ENCODE measurements at places on chromosomes 3 and 15. TPM values are rescaled to one million over a fixed set of nuclear protein-coding genes. Genes with fewer than 3 reads are reported as not detected.

- DNase-seq: no peak
Measured at GRCh38 chr15:30865257-30865656, 38.5 kb upstream of the FAN1 start.

DNA sequence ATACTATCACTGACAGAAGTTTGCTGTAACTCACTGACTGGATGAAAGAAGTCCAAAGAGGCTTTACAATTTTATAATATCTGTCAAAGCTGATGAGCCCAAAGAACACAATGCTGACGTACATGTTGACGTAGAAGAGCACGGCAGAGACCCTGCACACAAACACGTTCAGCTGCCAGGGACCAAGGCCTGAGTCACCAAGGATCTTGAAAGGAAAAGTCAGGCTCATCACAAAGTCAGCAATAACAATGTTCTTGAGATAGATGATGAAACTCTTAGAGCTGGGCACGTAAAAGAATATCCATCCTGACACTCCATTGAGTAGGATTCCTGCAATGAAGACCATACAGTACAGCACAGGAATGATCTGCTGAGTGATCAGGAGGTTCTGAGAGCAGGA lies 10.9 kb upstream of the GPR171 start:
- no peak for DNase-seq

- peak; percentile 94 for DNase-seq
Measured at GRCh38 chr3:186241910-186242821, 119.9 kb downstream of the DGKG start.

- DNase-seq: no peak
Measured at GRCh38 chr3:33886015-33886414, 87.6 kb downstream of the PDCD6IP start.

- no peak for DNase-seq
Measured at GRCh38 chr3:186790261-186790981, 7.0 kb downstream of the EIF4A2 start.

DNA sequence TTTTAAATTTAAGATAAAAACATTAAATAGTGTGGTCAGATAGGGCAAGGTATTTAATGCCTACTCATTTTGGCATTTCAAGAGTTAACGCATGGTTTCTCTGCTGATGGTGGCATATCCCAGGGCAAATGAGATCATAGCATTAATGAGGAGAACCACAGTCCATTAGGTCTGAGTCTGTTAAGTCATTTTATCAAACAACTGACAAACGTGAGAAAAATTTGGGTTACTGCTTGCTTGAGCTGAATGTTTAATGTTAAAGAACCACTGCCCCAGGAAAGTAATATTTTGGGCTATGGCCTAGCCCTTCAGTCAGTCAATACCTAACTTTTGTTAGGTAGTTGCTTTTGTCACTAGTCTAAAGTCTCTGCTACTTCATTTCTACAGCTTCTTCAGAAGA lies 37.9 kb upstream of the SLC2A2 start:
- DNase-seq: peak; percentile 90

DNA sequence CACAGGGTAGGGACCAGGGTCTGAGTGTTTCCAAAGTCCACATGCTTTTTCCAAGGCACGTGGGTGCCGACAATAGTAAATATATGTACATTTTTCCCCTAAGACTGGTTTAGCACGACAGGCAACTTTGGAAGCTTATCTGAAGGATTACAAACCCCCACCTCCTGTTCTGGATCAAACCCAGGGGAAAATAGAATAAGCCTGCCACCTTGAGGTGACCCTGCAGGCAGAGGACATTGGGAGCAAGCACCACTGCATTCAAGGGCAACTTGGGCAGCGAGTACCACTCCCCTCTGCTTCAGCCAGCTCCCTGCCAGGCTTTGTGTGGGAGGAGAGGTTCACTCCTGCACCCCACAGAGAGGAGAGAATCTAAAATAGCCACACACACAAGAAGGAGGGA lies 44.8 kb downstream of the KBTBD12 start:
- DNase-seq: peak; percentile 11

DNA sequence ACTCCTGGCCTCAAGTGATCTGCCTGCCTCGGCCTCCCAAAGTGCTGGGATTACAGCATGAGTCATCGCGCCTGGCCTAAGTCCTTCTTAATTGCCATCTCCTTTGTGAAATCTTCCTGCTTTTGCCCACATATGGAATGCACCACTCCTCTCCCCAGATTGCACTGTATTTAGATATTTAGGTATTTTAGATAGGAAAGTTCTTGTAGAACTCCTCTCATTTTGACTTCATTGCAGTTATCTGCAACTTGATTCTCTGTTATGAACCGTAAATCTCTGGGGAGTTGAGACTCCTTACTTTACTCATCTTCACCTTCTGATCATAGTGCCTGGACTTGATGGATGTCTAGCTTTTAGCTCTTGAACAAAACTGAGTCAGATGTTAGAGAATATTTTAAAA lies 150.7 kb downstream of the AKAP13 start:
- no peak for DNase-seq

DNA sequence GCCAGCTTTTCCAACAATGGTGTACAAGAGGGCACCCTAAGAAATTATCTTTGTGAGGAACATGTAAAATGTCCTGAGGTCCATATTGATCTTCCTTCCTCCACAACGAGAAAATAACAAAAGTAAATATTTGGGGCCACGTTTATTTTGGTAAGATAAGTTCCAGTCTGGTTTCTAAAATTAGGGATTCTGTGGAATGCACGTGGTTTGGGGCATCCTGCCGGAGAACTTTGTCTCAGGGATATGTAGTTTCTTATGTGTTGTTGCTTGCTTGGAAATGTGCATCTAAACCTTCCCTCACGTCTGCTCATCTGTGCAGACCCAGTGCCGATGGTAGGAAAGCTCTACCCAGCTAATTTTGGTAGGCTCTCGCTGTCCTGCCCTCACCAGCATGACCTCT lies 62.8 kb downstream of the CTDSPL start:
- no peak for DNase-seq

DNA sequence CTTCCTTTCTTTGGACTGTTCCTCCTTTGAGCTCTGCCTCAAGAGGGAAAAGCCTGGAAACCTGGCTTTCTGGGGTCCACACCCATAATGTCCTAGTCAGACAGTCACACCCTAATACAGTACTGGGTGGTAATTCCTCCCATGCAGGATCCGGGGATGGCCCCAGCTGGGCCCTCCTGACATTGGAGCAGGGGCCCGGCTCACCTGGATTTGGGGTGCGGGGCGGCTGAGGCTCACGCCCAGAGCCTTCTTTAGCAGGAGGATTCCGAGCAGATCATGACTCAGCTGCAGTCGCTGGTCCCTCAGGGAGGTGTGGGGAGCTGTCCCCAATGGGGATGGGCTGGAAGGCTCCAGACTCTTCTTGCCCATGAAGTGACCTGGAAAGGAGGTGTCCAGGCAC lies 1.0 kb downstream of the NMB start:
- no peak for DNase-seq

- DNase-seq: no peak
Measured at GRCh38 chr3:126151562-126152302, 28.7 kb downstream of the ALDH1L1 start.

DNA sequence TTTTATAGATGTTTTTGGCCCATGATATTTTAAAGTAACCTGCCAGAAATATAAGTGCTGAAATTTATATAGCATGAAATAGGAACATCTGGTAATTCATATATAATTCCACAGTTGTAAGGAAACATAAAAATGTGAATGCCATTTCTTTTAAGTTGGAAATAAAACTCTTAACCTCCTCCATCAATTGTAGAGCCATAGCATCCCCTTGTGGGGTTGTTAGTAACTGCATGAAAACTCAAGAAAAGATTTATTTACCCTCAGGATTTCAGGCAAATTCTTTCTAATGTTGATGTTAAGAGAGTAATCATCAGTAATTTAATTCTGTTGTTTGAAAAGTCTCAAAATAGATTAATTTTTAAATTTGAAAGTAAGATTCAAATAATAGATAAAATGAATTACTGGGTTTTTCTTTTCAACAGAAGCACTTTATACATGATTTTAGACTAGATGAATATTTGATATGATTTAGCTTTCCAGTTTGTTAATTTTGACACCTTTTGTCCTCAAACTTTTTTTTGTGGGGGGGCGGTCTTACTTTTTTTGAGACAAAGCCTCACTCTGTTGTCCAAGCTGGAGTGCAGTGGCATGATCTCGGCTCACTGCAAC lies 74.7 kb downstream of the RASA2 start:
- peak; percentile 45 for DNase-seq

DNA sequence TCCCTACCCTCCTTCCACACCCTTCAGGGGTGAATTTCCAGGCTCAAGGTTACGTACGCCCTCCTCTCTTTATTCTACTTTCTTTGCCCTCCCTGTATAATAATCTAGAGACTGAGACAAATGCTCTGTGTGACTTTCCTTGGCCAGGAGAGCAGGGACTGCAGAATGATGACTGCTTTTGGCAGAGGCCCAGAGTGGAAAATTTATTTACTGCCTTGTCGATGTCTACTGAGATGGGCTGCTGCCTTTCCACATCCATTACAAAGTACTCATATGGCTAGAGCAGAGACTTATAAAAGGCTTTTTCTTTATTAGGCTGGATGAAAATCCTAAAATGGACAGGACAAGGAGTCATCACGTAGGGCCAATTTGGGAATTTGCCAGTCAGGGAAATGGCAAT lies 576.2 kb downstream of the TUSC7 start:
- no peak for DNase-seq

GRCh38 chr3:165393461-165393860 lies 197.3 kb upstream of the SLITRK3 start:
- DNase-seq: no peak

GRCh38 chr15:58555162-58556027 lies 123.6 kb downstream of the LIPC start:
- no peak for DNase-seq

DNA sequence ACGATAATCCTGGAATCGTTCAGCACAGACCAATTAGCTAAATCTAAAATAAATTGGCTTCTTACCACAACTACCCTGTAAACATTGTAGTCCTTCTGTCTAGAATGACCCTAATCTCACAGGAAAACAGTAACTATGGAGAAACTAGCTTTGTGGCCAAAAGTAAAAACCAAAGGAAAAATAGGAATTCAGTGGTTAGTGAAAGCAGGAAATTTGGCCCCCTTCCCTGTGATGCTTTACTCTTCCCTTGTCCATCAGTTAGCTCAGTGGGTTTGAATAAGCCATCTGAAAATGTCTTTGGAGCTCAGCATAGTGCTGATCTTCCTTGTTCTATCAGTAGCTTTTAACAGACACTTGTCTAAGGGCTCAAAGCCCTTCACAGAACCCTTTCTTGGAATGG lies 1.6 kb downstream of the NMD3 start:
- no peak for DNase-seq

- DNase-seq: no peak
Measured at GRCh38 chr3:14481018-14481645, 59.0 kb downstream of the GRIP2 start.

DNA sequence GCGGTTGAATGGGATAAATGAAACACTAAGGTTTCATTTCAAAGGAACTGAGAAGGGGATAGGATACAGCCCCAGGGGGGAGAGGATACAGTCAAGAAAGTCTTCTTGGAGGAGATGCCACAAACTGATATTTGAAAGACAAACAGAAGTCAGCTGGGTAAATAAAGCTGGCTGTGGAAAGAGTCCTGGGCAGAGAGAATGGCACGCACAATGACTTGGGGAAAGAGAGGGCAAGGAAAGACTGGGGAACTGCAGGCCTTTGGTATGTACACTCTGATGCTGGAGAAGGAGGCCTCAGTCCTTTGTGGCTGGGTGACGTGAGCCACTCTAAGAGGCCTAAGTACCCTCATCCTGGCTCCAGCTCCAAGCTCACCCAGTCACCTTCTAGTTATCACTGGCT lies 45.2 kb upstream of the LMCD1 start:
- no peak for DNase-seq

- peak; percentile 16 for DNase-seq
Measured at GRCh38 chr3:48426944-48427629, 2.8 kb downstream of the PLXNB1 start.

- DNase-seq: peak; percentile 93
Measured at GRCh38 chr15:90291679-90292356, 26.3 kb downstream of the NGRN start.

DNA sequence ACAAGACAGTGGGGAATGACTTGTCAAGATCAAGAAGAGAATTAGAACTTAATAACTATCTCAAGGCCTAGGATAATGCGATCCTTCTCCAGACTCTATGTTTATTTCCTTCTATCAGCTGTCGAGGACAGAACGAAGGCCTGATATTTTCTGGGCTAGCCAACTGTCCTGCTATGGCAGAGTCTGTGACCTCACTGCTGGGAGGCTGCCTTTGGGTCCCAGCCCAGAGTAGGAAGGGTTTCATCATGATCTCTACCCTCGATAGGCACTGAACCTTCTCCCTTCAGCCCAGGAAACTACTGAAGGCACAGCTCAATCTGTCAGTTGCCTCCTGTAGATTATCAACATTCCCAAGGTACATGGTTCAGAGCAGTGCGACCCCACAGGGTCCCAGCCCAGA lies 237.2 kb downstream of the ATP8B4 start:
- no peak for DNase-seq

DNA sequence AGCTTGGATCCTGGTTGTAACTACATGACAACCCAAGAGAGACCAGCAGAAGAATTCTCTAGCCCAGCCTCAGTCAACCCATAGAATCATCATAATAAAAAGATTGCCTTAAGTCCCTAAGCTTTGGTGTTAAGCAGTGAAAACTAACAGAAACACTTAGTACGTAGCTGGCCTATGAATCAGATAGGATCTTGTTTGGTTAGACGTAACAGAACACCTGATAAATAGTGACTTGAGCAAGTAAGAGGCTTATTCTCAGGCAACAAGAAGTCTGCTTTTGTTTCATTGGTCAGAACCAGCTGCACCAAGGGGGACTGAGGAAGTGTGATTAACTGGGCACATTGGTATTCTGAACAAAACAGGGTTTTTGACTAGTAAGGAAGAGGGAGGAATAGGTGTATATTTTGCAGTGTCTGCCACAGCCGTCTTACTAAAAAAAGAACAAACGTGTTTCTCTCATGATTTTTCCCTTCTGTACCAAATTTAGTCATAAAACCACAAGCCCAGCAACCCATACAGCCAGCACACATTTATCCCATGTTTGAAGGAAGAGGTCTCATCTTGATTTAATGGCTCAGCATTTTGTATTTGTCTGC lies 53.3 kb upstream of the GLCE start:
- DNase-seq: no peak

- DNase-seq: no peak
Measured at GRCh38 chr15:41777421-41777973, 3.2 kb downstream of the MAPKBP1 start.

Gene STOML1
- total RNA-seq: 33.0 TPM

Gene NLGN1
- 2.0 TPM for total RNA-seq

Gene SLC33A1
- 34.1 TPM for total RNA-seq

Gene DHFR2
- total RNA-seq: 9.2 TPM

Gene CELF6
- total RNA-seq: not detected

Gene STRC
- total RNA-seq: not detected

Data from Caki2 (cell line).